Psoas muscle (tissue), 8 donors: ENCODE measurements at places on chromosomes 3 and 15. TPM values are rescaled to one million over a fixed set of nuclear protein-coding genes. Genes with fewer than 3 reads are reported as not detected.

DNA sequence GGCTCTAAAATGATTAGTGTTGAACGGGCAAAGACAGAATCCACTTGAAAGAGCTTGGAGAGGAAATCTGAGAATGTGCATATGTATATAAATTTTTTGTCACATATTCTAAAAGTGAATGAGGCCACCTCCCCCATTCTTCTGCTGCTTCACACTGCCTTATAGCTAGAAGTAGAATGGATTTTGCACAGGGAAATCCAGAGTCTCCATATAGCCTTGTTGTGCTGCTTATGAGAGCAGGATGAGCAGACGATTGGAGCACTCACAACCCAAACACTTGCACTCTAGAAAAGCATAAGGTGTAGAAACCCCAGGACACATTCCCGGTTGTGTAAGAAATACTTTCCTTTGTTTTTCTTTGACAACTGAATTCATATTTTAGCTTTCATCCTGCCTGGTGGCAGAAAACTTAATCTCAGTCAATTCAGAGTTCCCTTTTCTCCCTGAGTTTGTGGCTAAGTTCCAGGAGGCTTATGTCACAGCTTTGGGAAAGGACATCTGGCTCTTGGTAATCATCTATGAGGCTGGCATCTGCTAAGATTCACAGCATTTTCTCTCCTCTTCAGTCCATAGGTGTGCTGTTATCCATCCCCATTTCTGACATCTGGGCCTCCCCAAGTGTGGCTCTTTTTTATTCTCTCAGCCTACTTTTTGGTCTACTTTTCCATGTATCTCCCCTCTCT lies 188.4 kb upstream of the PFN2 start:
- no peak for DNase-seq

Gene ADAMTS9
- 11.7 TPM for total RNA-seq

Gene CACNA2D3
- 6.7 TPM for total RNA-seq

DNA sequence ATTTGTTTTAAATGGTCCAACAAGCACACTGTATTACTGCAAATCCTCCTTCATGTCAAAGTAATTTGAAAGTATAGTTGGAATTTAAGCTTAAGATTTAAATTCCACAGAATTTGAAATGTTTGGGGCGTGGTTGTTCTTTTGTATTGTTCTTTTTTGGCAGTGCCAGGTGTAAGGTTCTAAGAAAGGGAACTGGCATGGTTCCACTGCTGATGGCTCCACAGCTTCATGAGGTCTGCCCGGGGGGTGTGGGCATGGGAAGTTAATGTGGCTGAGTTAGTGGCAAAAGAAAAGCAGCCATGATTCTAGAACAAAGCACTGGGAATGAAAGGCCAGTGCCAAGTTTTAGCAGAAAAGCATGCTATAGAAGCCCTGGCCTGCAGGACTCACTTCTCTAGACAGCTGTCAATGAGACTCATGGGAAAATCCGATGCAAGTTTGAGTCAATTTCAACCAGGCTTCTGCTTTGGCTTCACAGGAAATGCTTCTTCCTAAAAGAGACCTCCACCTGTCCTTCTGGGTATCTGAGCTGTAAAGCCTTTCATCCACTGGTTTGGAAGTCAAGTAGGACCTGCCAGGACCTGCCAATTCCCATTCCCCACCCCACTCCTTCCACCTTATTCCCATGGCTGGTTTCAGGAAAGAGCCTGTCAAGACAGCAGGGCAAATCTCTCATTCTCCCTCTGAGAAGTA lies 18.9 kb downstream of the CDCP1 start:
- DNase-seq: no peak

DNA sequence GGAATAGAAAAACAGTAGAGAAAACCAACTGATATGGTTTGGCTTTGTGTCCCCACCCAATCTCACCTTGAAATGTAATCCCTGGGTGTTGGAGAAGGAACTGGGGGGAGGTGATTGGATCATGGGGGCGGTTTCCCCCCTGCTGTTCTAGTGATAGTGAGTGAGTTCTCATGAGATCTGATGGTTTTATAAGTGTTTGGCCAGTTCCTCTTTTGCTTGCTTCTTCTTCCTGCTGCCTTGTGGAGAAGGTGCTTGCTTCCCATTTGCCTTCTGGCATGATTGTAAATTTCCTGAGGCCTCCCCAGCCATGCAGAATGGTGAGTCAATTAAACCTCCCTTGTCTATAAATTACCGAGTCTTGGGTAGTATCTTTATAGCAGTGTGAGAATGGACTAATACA lies 48.4 kb downstream of the EOMES start:
- no peak for DNase-seq

GRCh38 chr3:82128271-82128670 lies 366.8 kb upstream of the GBE1 start:
- DNase-seq: no peak

DNA sequence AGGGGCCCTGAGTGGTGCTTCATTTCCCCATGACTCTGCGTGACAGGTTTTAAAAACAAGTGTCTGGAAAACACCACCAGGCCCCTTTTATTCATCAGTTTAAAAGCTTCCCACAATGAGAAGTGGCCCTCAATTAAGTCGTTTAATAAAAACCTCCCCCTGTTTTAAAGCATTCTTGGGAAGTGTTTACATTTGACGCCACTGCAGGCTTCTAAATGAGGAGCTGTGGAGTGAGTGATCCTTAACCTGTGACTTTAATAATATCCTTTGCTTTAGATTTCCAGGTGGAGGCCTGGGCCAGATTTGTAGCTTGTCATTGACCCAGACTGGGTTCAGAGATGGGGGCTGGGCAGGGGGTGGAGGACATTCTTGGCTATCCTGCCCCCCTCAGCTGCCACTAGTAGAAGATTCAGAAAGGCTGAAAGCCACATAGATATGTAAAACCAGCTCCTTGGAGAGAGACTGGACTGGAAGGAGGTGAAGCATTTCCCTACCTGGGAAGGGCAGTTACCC lies 11.3 kb downstream of the CGNL1 start:
- DNase-seq: no peak

Gene NPHP3
- 8.4 TPM for total RNA-seq

Gene GOLGA8Q
- 1.5 TPM for total RNA-seq

- no peak for DNase-seq
Measured at GRCh38 chr3:119619094-119619493, 21.4 kb downstream of the PLA1A start.

- no peak for DNase-seq
Measured at GRCh38 chr3:161395115-161396012, 24.0 kb upstream of the SPTSSB start.

Gene SERINC4
- total RNA-seq: 0.23 TPM

GRCh38 chr3:28042707-28043106 lies 198.7 kb upstream of the CMC1 start:
- no peak for DNase-seq

DNA sequence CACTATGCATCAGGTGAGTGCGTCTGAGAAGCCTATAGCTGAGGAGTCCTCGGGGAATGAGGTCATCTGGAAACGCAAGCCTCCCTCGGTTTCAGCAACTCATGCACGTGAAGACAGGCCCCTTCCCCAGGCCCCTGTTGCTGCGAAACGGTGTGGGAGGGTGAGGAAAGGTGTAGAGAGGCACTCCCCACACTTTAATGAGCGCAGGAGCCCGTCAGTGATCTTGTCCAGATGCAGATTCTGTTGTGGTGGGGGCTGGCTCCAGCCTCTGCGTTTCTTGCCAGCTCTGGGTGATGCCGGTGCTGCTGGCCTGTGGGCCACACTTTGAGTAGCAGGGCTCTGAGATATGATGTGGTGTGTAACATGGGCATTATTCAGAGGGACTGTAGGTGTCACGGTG lies 38.6 kb upstream of the LACTB start:
- no peak for DNase-seq

Gene MGLL
- 53.7 TPM for total RNA-seq

GRCh38 chr3:166527325-166527724 lies 690.1 kb upstream of the BCHE start:
- DNase-seq: no peak

Gene WDR49
- total RNA-seq: not detected

Gene NPRL2
- 16.1 TPM for total RNA-seq

DNA sequence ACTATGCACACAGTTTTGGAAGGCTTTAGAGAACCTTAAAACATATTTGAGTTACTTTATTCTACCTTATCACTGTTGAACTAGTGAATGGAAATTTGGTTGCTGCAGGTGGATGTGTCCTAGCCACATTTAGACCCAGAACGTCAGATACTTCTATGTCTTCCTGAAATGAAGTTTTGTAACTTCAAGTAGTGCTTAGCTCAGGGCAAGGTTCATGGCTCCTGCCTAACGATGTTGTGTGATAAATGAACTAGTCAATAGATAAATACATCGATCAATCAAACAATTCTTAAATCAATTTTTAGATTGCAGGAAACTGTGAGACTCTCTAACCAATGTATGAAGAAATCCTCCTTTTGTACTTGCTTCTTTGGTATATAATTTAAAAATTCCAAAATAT lies 37.2 kb upstream of the TM4SF4 start:
- no peak for DNase-seq

- DNase-seq: no peak
Measured at GRCh38 chr3:172201870-172202236, 162.5 kb downstream of the FNDC3B start.

DNA sequence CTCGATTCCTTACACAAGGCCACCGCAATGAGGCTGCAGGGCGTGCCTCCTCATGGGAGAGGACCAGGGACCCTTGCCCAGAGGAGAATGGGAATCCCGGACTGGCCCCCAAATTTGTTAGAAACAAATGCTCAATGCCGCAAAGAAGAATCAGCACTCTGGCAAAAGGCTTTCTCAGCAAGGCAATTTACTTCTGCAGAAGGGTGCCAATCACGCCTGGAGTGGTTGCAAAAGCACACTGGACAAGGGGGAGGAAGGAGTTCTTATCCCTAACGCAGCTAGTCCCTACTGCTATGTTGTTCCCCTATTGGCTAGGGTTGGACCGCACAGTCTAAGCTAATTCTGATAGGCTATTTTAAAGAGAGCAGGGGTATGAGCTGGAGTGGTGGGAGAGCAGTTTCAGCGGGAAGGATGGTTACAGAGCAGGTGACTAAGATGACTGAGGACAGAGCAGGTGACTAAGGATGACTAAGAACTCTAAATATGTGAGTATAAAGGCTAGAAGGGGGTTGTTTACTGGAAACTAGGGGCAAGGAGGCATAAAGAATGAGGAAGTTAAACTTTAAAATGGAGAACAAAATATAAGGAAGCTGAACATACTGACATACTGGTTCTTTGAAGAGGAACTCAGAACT lies 48.5 kb downstream of the KATNBL1 start:
- no peak for DNase-seq

Gene TRH
- not detected for total RNA-seq

DNA sequence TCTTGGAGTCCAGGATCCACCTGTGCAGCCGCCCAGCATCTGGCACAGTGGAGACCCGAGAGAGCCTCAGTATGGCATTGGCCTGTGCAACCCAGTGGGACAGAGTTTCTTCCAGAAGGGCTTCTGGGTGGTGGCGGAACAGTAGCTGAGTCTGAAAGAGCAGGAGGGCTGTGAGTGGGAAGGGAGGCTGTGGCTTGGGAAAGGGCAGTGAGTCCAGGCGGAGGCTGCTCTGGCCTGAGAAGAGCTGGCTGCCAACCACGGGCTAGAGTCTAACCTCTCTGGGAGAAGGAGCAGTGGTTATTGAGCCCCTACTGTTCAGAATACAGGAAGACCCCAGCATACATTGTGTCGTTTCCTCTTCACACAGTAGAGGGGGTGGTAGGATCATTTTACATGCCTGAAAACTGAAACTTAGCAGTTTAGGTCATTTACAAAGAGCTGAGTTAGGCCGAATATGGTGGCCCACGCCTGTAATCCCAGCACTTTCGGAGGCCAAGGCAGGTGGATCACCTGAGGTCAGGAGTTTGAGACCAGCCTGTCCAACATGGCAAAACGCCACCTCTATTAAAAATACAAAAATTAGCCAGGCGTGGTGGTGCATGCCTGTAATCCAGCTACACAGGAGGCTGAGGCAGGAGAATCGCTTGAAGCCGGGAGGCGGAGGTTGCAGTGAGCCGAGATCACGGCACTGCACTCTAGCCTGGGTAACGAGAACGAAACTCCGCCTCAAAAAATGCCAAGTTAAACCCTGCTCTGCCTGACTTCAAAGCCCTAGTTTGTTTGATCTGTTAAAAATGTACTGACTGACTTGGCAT lies 3.2 kb downstream of the AEN start:
- no peak for DNase-seq

- no peak for DNase-seq
Measured at GRCh38 chr3:55538158-55538557, 51.1 kb upstream of the WNT5A start.

Gene MOBP
- total RNA-seq: not detected

DNA sequence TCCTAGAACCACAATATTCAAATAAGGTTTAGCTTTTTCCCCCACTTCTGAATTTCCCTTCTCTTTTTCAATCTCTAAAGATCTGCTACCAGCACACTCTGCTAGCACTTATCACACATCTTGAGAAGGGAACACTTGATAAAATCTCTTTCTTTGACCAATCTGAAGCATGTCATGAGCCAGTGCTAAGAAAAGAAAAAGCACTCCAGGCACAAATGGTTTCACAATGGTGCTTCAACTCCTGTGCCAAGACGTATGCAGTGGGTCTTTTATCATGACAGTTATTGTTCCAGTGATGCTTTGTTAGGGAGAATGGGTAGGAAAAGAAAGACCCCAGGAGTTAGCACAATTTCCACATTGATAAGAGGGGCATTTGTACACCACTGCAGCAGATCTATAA lies 248.4 kb downstream of the ZNF385D start:
- no peak for DNase-seq

Gene FBXW12
- not detected for total RNA-seq

GRCh38 chr3:86410587-86410986 lies 580.4 kb downstream of the VGLL3 start:
- no peak for DNase-seq

Gene NRROS
- total RNA-seq: 2.5 TPM

DNA sequence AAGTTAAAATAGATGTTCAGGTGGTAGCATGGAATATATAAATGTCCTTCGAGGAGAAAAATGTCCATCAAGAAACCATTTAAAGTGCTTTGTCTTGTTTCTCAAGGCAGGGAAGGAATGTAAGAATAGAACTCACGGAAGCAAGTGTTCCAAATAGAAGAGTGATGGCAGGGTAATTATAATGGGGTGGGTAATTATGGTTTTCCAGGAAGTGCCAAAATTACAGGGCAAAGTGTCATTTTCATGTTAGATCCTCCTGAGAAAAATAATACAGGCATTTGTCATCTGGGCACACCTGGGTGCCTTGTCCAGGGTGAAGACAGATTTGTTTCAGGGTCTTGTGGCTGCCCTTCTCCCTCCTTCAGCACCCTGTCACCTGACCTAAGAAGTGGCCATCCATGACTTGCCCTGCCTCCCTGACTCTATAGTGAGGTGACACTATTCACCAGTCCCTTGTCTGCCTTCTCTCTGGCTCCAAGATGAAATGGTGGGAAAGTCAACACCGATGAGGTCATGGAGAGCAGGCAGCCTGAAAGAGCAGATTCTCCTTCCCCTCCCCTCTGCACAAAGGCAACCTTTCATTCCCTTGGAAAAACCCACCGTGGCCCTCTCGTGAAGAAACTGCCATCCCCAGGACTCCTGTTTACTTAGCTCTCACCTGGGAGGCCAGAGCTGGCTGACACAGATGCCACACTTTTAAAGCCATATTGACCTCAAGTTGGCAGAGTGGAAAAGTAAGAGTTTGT lies 45.1 kb upstream of the AMOTL2 start:
- no peak for DNase-seq

Gene ISLR2
- 1.8 TPM for total RNA-seq
